Mammary epithelial cell (primary cell): ENCODE measurements at places on chromosomes 11 and 22. TPM values are rescaled to one million over a fixed set of nuclear protein-coding genes. Genes with fewer than 3 reads are reported as not detected.

DNA sequence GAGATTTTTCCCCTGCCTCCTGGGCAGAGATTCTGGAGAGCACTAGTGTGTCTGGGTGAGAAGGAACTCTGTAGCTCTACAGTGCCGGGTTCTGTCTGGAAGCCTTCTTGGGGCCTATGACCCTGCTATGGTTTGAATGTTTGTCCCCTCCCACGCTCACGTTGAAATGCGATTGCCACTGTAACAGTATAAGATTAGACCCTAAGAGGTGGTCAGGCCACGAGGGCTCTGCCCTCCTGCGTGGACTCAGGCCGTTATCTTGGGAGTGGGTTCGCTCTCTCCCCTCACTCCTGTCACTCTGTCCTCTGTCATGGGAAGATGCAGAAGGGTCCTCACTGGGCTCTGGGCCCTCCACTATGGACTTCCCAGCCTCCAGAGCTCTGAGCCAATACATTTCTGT, 3.5 kb downstream of the AP5B1 start:
- DNase-seq: no peak

GRCh38 chr11:69138265-69138664, 17.5 kb upstream of the SMIM38 start:
- peak; percentile 96 for DNase-seq

DNA sequence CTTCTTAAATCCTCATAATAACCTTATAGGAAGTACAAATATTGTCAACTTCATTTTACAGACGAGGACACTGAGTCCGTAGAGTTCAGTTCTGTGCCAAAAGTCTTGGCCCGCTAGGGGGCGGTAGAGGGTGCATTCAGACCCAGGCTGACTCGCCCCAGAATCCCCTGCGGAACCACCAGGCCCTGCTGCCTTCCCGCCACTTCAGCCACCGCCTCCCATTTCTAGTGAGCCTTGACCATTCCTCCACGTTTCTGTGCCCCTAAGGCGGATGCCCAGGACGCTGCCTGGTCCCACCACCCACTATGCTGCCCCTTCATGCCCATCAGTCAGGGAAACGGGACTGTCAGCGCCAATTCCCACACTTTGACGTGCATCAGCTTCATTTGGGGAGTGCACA, 19.1 kb downstream of the SYT13 start:
- no peak for DNase-seq

- no peak for DNase-seq
These were observed 1.4 kb downstream of the MUS81 start for GRCh38 chr11:65861533-65862183.

The SCN4B gene
- total RNA-seq: 6.5 TPM

The MPZL3 gene
- total RNA-seq: 25.7 TPM
